ENCODE measurements at places on chromosomes 2 and 18.
A peak's percentile ranks its signal among the peaks of the same experiment; 100 is the strongest.

- peak; percentile 90 for DNase-seq
These were observed 129.0 kb downstream of the GPD2 start for GRCh38 chr2:156565066-156565710.

GRCh38 chr18:31426871-31427406, 20.6 kb upstream of the DSG3 start:
- no peak for DNase-seq

DNA sequence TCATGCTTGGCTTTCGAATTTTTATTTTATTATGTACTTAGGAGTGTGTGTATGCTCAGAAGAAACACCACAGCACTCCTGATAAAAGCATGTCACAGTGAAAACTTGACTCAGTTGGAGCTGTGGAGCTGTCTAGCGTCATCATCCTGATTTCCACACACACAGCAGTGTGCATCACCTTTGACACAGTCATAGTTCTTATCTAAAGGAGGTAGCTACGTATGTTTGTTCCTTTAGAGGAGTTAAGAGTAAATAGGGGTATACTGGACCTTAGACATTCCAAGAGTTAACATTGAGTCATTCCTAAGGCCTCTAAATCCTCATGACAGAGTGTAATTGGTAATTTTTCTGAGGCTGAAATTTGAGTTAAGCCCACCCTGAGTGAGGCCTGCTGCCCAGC, 96.9 kb downstream of the PHLPP1 start:
- DNase-seq = no peak

DNA sequence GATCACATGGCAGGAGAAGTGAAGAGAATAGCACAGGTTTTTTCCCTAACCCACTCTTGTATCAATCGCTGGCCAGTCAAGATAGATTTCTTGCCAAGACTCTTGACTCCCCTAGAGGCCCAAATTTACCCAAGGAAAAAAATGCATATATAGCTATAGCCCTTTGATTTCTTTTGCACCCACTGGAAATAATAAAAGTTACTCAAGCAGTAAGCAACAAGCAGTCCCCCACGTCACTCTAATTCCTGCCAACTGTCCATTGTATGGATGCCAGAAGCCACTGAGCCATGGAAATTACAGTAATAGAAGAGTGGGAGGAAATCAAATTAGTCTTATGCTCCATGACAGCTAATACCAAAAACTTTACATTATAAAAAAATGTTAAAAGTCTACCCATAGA, 125.3 kb upstream of the SLC39A10 start:
- no peak for DNase-seq

DNA sequence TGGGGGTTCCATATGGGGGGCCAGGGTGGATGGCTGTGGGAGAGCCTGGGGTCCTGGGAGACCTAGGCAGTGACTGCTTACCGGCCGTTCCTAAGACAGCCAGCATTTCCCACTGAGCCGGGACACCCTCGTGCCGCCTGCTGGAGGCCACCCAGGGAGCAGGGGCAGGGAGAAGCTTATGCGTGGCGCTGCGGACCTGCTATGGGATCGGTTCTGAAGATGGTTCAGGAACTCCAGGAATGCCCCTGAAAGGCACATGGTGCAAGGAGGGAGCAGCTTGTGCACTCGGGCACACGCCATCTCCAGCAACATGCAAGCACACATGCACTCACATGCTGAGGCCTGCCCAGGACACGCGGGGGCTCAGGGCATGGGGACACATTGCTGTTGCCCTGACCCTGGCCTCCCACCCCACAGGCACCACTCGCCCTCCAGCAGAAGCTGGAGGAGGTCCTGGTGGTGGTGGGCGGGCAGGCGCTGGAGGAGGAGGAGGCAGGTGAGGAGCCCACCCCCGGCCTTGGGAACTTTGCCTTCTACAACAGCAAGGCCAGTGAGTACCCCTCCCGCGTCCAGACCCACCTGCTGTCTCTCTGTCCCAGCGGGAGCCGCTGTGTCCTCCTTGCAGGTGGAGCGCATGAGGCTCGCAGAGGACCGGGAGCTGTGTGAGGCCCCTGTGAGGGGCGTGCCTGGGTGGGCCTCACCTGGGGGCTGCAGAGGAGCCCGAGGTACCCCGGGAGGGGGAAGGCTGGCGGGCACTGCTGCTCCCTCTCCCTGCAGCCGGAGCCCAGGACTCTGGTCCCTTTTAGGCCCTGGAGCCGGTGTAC, 4.1 kb downstream of the KLHL30 start:
- DNase-seq = no peak

GRCh38 chr2:43508209-43508608, 87.6 kb downstream of the THADA start:
- no peak for DNase-seq

DNA sequence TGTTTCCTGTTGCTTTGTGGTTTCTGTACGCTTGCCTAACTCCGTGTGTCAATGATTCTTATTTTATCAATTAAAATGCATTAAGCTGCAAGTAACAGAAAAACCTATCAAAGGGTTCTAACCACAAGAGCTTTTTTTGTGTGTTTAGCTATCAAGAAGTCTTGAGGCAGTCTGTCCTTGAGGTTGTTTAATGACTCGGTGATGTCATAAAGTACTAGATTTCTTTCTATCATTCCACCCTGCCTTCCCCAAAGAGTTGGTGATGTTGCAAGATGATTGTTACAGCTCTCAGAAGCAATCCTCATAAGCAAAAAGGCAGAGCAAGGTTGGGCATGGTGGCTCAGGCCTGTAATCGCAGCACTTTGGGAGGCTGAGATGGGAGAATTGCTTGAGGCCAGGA, 51.9 kb upstream of the SPTBN1 start:
- no peak for DNase-seq

- no peak for DNase-seq
These were observed 24.2 kb upstream of the UGT1A8 start for GRCh38 chr2:233593201-233593600.

DNA sequence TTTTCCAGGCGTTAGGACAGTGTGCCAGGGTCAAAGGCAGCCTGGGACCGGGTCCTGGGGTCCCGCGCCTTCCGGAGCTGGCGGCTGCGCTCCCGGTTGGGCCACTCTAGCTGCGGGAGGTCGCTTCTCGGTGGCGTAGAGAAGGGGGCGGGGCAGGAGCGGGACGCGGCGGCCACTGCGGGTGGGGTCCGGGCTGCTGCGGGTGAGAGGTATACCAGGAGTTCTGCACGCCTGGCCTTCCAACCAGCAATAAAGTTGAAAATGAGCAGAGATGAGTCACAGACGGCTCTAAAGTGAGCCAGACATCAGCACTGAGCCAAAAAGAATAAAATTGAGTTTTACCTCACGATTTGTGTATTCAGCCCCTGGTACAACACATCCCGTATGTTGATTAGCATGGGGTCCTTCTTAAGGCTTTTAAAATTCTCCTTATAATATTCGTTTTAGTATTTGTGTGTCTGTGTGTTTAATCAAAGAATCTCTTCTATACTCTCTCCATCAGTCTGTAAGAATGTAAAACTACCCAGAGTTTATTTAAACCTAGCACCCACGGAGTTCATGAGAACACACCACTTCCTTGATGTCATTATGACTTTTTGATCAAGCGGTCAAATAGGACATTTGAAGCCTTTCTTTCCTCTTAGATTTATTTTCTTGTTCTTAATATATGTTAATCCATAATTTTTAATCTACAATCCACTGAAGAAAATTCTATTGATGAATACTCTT, at the start of gene C1GALT1C1L:
TSS of gene C1GALT1C1L (minus strand) at position 108 of the 729 bp plus-strand sequence. CDS start at position 1, 107 bp downstream.
- DNase-seq = peak; percentile 56

DNA sequence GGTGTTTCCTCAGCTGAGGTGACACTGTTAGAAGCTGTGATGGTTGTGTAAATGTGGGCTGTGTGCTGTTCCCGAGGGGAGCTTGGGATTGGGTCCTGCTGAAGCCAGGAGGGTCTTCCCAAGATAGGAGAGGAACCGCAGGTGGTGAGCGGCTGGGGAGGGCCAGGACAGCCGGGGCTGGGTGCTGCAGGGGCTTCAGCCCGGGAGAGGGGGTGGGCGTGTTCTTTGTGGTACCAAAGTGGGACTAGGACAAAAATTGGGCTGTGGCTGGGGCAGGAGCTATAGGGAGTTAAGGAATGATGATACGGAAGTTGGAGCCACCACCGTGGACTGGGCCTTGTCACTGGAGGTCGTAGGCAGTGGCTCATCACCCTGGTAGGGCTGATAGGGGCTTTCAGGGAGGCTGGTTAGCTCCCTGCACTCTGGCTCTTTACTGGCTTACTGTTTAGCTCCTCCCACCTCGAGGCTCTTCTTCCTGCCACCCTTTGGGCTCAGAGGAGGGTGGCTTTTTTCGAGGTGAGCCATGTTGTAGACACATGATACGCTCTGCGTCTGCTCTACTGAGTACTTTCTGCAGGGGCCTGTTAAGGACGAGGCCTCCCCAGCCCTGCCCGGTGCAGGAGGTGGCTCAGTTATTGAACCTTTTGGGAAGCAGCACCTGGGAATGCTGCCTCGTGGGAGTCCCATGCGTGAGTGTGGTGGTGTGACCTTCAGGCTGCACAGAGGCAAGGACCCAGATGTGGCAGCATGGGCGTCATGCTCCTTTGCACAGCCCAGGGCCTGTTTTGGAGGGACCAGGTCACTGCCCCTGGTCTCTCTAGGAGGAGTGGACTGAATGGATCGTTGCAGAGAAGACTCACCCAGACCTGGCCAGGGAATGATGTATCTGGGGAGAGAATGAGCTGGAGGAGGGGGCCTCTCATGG, 21.6 kb downstream of the ASB1 start:
- no peak for DNase-seq

DNA sequence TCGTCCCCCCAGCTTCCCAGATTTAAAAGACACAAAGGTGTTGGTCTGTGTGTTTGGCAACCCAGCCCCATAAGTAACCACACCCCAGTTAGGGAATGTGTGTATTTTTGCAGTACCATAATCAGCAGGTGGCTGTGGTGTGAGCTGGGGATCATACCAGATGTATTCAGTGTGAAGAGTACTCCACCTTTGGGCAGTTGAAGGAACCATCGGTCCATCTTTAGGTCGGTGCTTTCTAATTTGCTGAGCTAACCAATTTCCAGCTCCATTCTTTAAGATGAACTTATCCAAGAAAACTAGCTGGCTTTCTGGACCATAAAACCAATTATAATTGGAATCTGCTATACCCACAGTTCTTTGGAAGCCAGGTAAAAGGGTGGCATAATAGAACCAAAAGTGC, 3.2 kb downstream of the DSEL start:
- no peak for DNase-seq

DNA sequence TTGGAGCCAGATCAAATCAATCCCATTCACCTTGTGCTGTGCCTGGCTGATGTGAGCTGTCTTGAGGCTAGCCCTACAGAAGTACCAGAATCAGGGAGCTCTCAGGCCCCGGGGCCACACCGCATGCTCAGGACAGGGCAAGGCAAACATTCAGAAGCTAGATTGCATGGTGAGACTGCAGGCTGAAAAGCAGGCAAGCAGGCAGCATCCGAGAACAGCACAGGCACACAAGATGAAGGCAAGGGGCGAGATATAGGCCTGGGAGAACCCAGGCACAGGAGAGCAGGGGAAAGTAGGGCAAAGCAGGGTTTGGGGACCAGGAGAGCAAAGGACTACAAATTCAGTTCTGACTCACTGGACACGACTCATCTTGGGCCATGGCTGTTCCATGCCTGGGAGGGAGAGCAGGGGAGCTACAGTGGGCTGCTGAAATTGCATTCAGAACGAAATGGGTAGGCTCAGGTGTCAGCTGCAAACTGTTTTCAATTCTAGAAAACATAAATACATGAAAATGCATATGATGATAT, 59.6 kb downstream of the GALNT14 start:
- DNase-seq = peak; percentile 49

GRCh38 chr2:204437815-204438756, 107.2 kb upstream of the PARD3B start:
- DNase-seq = no peak

GRCh38 chr2:112985090-112985489, 7.3 kb downstream of the IL36G start:
- no peak for DNase-seq

- no peak for DNase-seq
These were observed 258.0 kb downstream of the MTX2 start for GRCh38 chr2:176526995-176527901.

GRCh38 chr2:107001062-107001461, 115.1 kb upstream of the ST6GAL2 start:
- no peak for DNase-seq

- no peak for DNase-seq
These were observed 4.2 kb downstream of the MAB21L4 start for GRCh38 chr2:240891492-240892340.

DNA sequence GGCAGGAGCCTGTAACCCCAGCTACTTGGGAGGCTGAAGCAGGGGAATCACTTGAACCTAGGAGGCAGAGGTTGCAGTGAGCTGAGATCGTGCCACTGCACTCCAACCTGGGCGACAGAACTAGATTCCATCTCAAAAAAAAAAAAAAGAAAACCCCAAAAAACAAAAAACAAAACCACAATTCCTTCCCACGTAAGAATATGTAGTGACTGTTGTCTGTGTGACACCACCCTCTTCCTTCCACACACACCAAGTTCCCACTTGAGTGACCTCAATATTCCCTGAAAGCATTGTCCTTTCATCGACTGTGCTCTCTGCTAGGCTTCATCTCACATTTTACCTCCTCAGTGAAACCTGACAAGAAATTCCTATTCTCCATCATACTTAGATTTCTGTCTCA, 8.8 kb upstream of the THADA start:
- DNase-seq = no peak

DNA sequence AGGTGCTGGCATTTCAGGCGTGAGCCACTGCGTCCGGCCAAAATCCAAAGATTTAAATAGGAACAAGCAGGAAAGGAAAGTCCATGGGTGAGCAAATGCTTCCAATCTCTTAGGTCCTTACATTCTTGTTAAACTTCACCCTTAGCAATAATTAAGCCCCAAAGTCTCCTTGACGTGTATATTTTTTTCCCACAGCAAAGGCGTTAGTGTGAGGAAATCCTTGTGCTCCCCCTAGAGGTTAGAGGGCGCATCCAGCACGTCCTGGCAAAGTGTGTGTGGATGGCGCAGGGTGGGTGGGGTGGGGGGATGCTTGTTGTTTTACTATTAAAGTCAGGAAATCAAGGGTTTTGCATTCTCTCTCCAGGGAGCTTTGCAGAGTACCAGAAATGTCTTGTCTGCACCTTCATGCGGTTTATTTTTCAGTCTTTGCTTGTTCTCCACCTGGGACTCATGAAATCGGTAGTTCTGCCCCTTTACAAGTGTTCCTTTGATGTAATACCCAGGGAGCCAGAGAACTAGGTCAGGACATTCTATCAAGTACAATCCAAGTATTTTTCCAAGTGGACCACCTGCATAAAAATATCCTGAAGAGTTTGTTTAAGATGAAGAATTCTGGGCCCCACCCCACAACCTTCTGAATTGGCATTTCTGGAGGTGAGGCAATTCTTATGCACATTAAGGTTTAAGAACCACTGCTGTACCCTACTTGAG, 22.2 kb upstream of the ITSN2 start:
- DNase-seq = peak; percentile 70

Measured in fibroblast of skin of back (primary cell).